ENCODE measurements at places on chromosomes 1 and 21.

DNA sequence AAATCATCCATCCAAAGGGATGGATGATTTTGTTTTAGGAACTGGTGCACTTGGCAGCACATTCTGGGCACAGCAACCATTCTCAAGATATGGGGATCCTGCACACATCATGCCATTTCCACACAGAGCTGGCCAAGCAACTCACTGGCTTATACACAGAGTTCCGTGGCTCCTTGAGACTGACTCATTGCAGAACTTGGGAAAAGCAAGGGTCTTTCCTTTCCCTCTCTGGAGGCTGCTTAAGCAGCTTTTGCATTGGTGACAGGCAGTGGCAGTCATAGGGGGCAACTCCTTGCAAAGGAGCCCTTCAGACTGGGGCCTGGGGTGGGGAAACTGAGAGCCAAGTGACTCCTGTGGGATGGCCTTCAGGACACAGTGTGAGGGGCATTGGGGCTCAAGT is 1.9 kb upstream of the MAD2L2 start:
- DNase-seq = no peak

GRCh38 chr1:85799737-85800136 is 91.5 kb upstream of the ZNHIT6 start:
- no peak for DNase-seq

GRCh38 chr1:23362218-23362713 is 7.4 kb downstream of the ZNF436 start:
- DNase-seq = no peak

DNA sequence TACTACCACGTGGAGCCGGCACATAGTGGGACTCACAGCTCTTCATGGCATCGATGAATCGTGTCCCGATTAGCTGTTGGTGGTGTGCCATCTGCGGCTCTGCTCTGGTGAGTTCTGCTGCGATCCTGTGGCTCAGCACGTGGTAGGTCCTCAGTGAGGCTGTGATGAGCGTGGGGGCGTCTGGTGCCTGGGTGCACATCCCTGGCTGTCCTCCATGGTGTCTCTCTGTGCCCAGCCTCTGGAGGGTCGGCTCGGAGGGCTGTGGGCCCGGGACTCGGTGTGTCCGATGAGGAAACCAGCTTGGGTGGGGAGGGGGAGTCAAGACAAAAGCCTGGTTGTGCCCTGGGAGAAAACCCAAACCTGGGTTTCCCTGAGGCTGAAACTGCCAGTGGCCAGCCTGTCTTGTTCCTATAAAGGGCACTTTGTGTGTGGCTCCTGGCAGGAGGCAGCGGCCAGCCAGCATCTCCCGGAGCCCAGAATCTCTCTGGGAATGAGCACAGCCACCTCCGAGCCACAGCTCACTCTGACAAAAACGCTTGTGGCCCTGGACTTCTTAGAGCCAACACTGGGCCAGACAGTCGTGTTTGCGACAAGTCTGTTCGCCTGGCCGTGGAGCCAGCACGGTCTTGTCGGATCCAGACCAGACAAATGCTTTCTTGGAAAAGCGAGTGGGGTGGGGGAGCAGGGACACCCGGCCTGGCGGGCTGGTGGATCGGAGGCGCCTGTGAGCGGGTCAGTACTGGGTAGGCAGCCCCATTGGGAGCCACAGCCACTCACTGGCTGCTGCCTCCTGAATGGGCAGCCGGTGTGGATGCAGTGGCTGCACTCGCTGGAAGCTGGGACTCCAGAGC is 31.8 kb downstream of the SPSB1 start:
- no peak for DNase-seq

- no peak for DNase-seq
Observed at GRCh38 chr1:243844186-243844585, 5.9 kb downstream of the AKT3 start.

DNA sequence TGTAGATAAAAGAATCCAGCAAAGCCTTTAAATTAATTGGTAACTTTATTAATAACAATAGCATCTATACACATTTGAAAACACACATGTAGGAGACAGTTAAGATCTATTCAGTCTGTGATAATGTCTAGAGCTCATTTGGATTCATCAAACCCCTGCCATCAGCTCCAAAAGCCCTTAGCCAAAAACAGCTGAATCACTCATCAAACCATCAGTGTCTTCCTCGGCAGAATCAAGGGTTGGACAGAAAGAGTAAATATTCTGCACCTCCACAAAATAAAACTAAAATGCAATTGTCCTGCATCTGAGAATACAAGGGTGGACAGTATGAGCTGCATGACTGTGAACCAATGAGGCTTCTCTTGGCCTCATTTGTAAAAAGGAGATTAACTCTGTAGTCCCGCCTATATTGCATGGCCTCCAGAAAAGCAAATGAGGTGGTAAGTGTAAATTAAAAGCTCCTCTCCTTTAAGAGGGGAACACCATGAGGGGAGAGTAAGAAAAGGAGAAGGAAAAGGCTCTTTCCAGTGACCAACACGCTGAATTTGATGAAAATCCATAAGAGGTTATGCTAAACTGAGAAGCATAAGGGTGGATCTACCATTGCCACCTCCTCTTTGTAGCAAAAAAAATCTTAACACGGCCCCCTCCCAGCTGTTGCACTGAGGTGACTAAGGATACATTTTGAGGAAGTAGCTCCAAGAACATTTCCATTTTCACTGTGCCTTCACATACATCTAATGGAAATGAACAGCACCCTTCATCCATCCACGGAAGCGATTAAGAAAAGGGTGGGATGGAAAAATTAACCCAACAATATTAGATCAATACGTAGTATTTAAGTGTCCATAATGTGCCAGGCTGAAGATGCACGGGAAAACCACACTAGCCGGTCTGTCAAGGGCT is 14.7 kb upstream of the BOLA1 start:
- peak; percentile 73 for DNase-seq

DNA sequence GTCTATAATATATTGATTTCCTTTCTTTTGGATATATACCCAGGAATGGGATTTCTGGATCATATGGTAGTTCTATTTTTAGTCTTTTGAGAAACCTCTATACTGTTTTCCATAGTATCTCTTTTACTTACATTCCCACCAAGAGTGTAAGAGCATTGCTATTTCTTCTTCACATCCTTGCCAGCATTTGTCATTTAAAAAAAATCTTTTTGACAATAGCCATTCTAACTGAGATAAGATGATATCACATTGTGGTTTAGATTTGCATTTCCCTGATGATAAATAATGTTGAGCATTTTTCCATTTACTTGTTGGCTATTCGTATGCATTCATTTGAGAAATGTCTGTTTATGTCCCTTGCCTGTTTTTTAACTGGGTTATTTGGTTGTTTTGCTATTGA is 467.4 kb downstream of the COL11A1 start:
- DNase-seq = no peak

GRCh38 chr1:228314658-228315483 is 91.8 kb downstream of the TRIM11 start:
- DNase-seq = no peak

DNA sequence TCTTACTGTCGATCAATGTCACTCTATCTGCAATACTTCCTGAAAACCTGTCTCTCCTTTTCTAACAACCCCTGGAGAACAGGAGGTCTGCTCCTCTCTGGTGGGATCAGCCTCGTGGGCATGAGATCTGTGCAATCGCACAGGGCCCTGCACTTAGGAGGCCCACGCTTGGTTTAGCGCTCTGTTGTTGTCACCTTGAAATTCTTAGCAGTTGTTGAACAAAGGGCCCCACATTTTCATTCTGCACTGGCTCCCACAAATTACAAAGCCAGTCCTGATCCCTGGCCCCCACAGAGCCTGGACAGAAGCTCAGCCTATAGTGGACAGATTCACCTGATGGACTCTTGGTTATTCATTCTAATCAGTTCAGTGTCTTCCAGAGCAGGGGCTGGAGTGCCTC is 18.6 kb downstream of the SPOCD1 start:
- no peak for DNase-seq

GRCh38 chr1:28915031-28915895 is 894 bp downstream of the EPB41 start:
- DNase-seq = no peak

GRCh38 chr1:35646043-35646442 is 4.7 kb upstream of the PSMB2 start:
- no peak for DNase-seq

GRCh38 chr1:242477944-242478343 is 46.6 kb downstream of the PLD5 start:
- no peak for DNase-seq

DNA sequence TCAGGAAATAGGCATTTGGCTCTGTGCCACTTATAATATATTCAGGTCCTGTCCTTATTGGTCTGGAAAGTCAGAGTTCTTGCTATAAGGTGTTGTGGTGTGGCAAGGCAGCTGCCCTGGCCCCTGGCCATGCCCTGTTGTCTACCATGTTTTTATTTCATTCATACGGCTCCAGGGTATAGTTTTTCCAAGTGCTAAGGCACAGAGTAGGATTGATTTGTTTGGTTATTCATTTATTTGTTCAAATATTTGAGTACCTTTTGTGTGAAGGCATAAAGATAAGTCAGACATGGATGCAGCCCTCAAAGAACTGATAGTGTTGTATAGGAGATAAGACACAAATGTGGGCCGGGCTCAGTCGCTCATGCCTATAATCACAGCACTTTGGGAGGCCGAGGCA is 10.1 kb downstream of the ZBTB8B start:
- DNase-seq = no peak

- no peak for DNase-seq
Observed at GRCh38 chr21:44887807-44888580, 14.5 kb upstream of the PTTG1IP start.

DNA sequence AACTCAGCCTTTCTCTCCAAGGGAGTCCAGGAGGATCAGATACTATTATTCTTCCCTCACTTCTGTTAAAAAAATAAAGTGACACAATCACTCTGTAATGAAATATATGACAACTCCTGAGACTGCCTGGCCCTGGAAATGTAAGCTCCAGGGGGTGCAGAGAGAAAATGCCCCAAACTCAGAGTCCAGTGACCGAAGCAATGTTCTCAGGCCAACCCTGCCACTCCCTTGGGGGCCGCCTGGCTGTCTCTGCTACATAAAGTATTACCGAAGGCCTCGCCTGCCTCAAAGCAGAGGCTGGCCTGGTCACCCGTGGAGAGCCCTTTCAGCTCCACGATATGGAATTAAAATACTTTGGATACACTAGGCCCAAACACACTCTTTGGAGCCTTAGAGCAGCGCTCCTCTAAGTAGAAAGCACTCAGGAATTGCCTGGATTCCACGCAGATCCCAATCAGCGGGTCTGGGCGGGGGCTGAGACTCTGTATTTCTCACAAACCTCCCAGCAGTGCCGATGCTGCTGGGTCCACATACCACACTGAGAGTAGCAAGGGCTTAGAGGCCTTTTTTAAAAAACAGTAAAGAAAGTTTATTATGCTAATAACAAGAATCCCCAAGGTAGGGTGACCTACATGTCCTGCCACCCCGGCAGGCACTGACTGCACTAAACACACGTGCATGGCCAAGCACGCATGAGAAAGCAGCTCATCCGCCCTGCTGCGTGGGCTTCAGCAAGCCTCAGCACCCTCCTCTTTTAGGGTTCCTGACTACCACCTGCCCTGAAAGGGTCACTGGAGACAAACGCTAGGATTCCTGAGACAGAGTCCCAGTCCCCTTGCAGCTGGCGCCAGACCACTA is 31.1 kb downstream of the TMCO4 start:
- DNase-seq = no peak

DNA sequence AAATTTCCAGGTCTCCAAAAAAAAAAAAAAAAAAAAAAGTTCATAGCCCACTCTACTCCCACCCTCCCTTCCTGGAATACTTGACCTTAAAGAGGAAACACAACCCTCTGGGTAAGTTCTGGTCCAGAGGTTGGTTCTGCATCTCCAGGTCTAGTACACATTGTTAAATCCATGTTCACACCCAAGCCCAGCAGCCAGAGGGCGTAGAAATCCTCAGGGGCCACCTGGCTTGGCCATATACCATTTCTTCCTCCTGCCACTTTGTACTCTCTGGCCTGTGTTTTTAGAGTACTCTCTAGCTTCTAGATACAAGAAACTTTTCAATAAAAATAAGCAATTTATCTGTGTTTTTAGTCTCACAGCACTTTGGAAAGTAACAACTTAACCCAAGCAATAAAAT is 89.3 kb downstream of the PHTF1 start:
- DNase-seq = no peak

- DNase-seq = no peak
Observed at GRCh38 chr1:109722908-109723691, 11.0 kb downstream of the GSTM5 start.

- no peak for DNase-seq
Observed at GRCh38 chr1:10888291-10888690, 91.8 kb upstream of the CASZ1 start.

DNA sequence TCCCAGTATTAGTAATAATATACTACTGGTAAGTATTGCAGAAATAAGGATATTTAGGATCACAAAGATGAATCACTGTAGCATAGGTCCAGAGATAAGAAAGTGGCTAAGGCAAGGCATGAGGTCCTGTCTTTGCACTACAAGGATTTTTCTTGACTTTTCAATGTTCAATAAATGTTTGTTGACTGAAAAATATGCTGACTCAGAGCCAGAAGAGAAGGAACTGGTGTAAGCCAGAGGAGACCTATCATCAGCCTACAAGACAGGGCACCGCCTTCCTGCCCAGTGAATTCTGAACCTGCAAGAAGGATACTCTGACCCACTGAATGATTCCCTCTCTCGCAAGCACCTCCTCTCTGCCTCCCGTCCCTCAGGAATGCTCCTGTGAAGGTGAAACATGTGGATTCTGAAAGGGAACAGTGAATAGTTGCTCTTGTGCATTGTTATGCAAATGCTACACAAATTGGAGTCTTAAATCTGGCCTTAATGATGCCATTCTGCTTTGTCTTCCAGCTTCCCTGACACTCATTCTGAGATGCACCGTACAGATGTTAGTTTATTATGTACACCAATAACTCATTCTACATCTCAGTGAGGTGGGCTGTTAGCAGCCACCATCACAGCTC is 540.0 kb downstream of the OMA1 start:
- DNase-seq = no peak

GRCh38 chr1:73593804-73594203 is 604.2 kb downstream of the LRRIQ3 start:
- DNase-seq = no peak

GRCh38 chr1:9826616-9827015 is 2.9 kb upstream of the CLSTN1 start:
- no peak for DNase-seq

DNA sequence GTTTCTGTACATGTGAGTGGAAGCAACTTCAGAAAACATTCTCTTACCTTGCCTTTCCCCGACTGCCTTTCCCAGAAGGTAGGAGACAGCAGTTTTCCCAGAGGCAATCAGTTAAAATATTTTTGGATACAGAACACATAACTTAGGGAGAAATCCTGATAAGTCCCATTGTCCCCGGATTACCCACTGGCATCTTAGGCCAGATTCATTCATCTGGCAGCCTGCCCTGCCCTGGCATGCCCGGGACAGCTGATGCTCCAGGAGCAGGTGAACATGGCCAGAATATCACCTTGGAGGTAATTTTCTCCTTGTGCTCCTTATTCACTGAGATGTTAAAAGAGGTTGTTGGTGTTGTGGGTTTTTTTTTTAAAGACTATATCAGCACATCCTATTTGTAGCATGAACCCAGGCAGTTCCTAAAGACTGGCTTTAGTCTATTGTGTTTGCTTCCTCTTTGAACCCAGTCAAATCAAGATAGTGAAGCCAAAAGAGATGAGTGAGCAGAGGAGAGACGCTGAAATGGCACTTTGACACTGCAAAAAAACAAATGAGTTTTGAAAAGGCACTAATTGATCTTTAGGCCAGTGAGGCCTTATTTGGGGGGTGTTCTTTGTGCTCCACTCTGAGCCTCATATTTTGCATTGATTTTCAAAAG is 139.6 kb downstream of the PLPP3 start:
- DNase-seq = no peak

GRCh38 chr1:241186716-241187115 is 170.3 kb downstream of the RGS7 start:
- no peak for DNase-seq

GRCh38 chr1:165836664-165837482 is 9.5 kb downstream of the UCK2 start:
- no peak for DNase-seq

All from NCI-H187 treated with DMSO at 0.1 percent for 48 hours (cell line).